GF-D8 (cell line): ENCODE measurements at places on chromosomes 2 and 18.

DNA sequence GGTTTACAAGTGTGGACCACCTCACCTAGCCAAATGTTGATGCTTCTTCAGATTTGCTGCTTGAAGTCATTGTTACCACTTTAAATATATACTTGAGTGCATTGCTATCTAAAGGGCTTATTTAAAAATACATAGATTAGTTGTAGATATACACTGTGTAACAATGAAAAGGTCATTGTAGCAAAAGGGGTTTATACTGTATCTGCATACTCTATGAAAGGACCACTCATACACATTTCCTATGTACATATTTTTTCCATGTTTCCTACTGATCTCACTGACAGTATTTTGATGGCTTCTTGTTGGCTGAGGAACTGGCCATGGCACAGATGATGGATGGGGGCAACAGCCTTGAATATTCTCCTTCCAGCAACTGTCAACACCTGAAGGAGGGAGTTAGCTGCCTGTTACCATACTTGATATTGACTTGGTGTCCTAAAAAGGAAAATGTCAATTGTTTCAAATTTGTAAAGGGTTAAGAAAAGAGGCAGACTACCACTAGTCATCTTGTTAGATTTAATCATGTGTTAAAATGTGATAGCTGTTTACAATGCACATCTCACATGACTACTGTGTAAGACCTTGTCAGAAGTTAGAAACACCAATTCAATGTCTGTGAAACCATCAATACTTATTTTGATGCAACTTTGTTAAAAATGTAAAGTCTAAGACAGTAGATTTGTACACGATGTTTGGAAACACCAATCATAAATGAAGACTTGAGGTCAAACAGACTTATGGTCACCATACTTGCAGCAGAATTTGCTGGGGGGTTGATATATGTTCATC is 33.5 kb downstream of the RAB10 start:
- DNase-seq = no peak

- no peak for DNase-seq
These were observed 5.2 kb downstream of the MYO1B start for GRCh38 chr2:191250400-191250799.

DNA sequence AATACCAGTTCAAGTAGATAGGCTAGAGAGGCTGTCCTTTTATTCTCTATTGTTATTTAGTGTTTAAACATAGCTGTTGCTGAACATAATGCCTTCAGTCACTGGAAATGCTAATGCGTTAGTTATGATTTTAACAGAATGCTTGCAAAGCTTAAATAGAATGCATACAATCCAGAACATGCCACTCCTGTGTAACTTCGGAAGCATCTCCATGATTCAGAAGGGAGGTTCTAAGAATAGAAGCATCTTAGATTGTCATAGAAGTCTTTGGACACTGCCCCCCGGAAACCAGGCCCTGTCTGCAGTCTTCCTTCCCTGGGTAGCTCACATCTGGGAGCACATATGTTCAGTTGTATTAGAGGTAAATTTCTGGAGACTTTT is 73.2 kb downstream of the ZNF532 start:
- no peak for DNase-seq

- DNase-seq = no peak
These were observed 23.9 kb downstream of the SLC20A1 start for GRCh38 chr2:112669667-112670066.

DNA sequence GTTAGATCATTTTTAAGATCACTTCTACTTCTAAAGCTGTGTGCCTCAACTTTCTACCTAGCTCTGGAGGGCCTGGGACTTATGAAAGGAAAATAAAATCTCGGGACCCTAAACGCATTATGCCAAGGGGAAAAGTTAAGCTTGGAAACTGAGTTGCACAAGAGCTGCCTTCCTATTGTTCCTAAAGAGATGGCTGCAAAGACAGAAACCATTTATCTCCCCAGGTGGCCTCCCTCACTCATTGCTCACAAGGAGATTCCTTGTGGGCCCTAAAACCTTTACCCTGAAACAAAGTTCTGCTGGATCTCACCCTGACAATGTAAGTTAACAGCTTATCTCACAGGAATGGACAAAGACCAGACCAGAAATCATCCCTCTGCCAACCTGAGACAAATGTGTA is 26.8 kb downstream of the TUBB6 start:
- no peak for DNase-seq

GRCh38 chr2:21195326-21195725 is 71.6 kb downstream of the TDRD15 start:
- DNase-seq = no peak

DNA sequence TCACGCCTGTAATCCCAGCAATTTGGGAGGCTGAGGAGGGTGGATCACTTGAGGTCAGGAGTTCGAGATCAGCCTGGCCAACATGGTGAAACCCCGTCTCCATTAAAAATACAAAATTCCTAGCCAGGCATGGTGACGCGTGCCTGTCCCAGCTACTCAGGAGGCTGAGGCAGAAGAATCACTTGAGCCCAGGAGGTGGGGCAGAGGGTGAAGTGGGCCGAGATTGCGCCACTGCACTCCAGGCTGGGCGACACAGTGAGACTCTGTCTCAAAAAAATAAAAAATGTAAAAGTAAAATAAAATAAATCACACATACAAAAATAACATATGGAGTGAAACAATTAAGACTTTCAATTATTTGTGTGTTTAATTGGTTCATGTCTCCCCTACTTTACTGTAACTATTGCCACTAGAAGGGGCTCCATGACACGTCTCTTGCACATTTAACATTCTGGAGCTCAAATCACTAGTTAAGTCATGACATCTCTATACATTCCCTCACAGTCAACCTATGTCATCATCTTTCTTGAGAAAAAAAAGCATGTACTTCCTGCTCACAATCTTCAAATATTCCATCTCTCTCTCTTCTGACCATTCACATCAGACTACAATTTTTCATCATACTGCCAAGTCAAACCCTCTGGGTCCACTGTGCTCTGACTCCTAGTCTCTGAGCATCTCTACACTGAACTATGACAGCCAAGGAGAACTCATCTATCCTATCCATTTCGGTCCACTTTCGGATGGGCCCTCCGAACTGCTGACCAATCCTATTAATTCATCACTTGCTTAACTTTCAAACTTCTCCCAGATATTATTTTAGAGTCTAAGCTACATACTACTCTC is 6.7 kb downstream of the GFPT1 start:
- DNase-seq = no peak

DNA sequence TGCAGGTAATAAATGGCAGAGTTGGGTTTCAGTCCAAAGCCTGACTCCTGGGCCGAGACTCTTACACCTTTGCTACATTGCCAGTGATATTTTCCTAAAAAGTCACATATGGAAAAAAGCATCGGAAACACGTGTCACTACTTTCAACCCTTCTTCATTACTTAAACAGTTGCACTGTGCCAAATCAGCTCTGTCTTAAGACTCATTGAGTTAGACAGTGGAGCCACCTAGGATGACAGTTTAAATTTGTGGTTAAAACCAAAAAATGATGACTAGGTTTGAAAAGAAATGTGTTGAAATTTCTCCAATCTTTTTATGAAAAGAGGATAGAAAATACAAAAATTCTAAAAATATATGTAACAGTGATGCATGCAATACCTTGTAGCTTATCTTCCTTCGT is 97.5 kb downstream of the TMEM247 start:
- no peak for DNase-seq

DNA sequence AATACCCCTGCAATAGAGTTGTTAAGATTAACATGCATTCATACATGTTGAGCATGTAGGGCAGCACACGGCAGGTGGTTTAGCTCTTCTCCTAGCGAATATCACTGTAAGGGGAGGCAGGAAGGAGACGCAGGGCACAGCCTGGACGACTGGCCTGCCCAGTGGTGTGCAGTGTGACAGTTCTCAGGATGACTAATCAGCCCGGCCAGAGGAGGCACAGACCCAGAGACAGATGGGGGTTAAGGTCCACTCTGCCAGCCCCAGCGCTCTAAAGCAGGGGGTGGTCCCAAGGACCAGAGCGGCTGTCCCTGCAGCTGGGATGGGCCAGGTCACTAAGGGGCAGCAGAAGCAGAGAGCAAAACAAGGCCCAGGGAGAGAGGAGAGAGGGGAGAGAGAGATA is 63.7 kb downstream of the RNF152 start:
- DNase-seq = no peak

- no peak for DNase-seq
These were observed 49.0 kb downstream of the MAP2 start for GRCh38 chr2:209472871-209473270.

GRCh38 chr18:52339891-52340371 is at the start of gene DCC:
TSS of gene DCC (plus strand) at chr18:52340197. CDS start at chr18:52340788, 591 bp downstream.
- DNase-seq = no peak

DNA sequence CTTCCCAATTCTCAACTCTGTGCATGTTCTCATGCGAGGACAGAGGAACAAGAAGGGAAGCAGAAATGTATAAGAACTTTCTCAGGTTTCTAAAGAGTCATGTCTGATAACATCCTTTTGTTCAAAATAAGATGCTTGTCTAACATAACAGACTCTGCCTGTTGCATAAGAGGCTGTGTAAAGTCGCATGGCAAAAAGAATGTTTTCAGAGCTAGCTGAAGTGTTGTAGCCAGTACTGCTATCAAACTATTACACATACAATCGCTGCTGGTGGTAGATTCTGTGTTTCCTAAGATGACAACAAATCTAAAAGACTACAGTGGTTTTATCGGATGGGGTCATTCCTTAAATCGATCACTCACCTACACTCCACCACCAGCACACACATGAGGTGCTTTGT is 487.5 kb downstream of the IRS1 start:
- DNase-seq = no peak

- DNase-seq = no peak
These were observed 46.4 kb downstream of the SLC8A1 start for GRCh38 chr2:40405465-40405864.

DNA sequence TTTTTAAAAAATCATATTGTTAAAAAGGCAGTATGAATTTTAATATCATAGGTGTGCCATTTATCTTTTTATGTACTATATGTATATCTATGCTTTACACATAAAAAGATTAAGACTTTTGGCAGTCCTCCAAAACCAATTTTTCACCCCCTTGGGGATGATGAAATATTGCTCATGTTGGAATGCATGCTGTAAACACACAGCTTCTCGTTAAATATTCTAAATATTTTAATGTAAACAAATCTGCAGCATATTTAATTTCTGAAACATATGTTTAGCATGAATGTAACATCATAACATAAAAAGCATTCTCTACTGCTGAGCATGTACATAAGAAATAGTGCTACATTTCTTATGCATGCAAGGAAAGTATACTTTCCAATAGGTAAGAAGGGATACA is 484.3 kb upstream of the LRATD1 start:
- no peak for DNase-seq

- no peak for DNase-seq
These were observed 245.9 kb upstream of the REV1 start for GRCh38 chr2:99735753-99736152.

- no peak for DNase-seq
These were observed 30.8 kb upstream of the EPHA4 start for GRCh38 chr2:221602938-221603337.

- no peak for DNase-seq
These were observed 385.5 kb upstream of the HNRNPA3 start for GRCh38 chr2:176826984-176827668.

DNA sequence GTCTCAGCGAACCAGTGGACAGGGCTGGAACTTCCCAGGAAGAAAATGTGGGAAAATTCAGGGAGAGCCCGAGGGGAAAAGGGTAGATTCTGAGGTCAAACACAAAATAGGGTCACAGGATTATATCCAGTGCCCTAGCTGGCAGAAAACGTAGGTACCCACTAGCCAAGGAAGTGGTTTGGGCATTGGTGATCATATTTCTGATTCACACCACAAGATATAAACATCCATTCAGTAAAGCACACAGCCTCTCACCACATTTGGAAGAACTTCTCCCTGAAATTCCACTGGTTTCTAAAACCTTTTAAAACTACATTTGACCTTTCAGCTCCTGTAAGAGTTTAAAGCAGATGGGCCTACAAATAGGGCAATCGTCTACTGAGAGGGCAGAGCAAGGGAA is 186.9 kb downstream of the TTC32 start:
- no peak for DNase-seq

GRCh38 chr2:224723586-224724217 is 7.5 kb upstream of the CCDC195 start:
- no peak for DNase-seq

- no peak for DNase-seq
These were observed 1003.8 kb upstream of the DDX18 start for GRCh38 chr2:116810645-116811044.

GRCh38 chr2:202114291-202114690 is 41.2 kb downstream of the KIAA2012 start:
- DNase-seq = no peak

- DNase-seq = no peak
These were observed 441.4 kb downstream of the NBAS start for GRCh38 chr2:15119722-15120175.

GRCh38 chr2:151280271-151280670 is 9.2 kb downstream of the NMI start:
- no peak for DNase-seq

DNA sequence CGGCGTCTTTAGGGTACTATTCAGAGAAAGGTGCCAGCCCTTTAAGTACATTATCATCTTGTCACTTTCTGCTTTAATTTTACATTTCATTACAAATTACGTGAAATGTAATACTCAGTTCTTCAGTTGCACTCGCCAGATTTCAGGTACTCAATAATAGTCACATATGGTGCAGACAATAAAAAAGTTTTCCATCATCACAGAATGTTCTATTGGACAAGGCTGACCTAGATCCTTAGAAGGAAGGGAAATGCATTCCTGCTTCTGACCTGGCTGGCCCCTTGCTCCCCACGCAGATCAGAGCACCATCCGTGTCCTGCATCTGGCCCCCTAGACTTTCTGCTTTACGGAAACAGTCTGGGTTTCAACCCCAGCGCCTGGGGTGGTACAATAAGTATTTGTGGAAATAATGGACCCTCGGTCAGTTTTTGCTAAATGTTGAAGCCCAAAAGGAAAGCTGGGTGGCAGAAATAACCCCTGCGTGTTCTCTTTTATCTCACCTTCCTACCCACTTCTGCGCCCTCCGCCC is 681 bp upstream of the C2orf72 start:
- DNase-seq = no peak
